ENCODE measurements at places on chromosomes 12 and 14. TPM values are rescaled to one million over a fixed set of nuclear protein-coding genes. Genes with fewer than 3 reads are reported as not detected.
A peak's percentile ranks its signal among the peaks of the same experiment; 100 is the strongest.

DNA sequence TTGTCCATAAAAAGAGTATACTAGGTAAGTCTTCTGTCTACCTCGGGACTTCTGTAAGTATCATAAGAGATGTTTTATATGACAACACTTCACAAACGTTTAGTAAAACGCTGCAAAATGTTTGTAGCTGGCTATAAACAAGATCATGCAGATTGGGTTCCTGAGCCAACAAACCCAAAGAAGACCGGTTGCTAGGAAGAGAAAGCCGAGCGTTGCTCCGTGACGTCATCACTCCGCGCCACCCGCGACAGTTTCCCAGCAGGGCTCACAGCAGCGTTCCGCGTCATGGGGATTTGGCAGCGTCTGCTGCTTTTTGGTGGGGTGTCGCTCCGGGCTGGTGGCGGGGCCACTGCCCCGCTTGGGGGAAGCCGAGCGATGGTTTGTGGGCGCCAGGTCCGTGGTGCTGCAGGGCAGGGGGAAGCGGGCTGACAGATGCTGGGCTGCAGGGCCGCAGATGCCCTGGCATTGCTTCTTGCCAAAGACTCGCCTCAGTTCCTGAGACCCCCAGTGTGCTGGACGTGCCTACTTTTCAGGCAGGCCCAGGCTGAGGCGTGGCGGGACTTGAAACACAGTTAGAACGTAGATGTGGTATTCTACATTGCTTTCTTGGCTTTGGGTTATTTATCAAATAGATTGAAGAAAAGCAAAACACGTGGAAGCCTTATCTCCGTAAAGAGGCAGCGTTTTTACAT, at the start of gene NUBPL:
NUBPL (plus strand) TSS at position 250 of the 692 bp plus-strand sequence; CDS start at position 286, 36 bp downstream.
- peak; percentile 93 for DNase-seq

DNA sequence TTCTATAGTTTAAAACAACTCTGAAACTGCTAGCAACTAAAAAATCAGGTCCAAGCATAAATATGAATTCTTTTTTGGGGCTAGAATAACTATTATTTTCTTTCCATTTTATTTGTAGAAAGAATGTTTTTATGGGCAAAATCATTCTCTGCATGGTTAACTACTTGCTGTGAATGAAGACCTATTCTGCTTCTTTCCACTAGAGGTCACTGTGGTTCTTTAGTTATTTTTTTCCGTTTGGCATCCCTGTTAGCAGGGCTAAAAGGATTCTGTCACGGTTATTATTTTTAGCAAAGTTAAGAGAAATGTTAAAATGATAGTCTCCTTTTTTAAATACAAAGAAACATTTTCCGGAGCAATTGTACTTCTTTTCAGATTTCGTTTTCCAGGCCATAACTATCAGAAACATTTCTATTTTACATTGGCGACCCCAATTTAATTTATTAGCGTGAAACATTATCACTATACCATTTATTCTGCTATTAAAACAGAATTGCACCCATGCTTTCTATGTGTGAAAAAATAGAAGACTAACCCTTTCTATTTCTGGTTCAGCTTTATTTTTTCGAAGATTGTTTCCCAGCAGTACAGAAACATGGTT, 404.8 kb downstream of the ATP23 start:
- DNase-seq = peak; percentile 62

- no peak for DNase-seq
Observed at GRCh38 chr14:102888748-102889147, 33.7 kb upstream of the AMN start.

GRCh38 chr12:53191096-53191884, 10.6 kb upstream of the CSAD start:
- no peak for DNase-seq

The PRIMA1 gene
- total RNA-seq = not detected

The BIN2 gene
- total RNA-seq = not detected
